Astrocyte (in vitro differentiated cells and primary cell): ENCODE measurements at places on chromosomes 7 and 10. TPM values are rescaled to one million over a fixed set of nuclear protein-coding genes. Genes with fewer than 3 reads are reported as not detected.
A peak's percentile ranks its signal among the peaks of the same experiment; 100 is the strongest.

GRCh38 chr7:40223451-40224127 lies 88.8 kb downstream of the SUGCT start:
- no peak overlapping the region for H3K4me3 ChIP-seq
- H3K36me3 ChIP-seq, result no peaks in the 10 kb centered on the region
- peaks cover 33% of the 10 kb centered on the region for H3K4me1 ChIP-seq

DNA sequence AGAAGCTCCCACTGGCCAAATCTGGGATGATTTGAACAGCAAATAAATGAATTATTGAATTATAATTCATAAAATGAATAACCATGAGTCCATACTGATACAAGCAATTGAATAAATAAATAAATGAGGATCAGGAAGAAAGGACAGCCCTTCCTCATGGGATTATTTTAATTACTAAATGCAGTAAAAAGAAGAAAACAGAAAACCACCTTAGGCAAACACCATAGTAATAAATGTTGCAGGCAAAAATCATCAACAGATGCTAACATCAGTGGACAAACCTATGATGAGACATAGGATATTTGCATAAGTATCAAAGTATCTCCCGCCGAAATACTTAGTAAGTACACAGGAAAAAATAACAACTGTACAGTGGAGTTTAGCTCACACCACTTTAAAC lies 33.2 kb downstream of the RAPGEF5 start:
- DNase-seq, result no peak
- no peak overlapping the region for H3K4me3 ChIP-seq
- no peaks in the 10 kb centered on the region for H3K27me3 ChIP-seq
- H3K4me1 ChIP-seq, result no peaks in the 10 kb centered on the region

DNA sequence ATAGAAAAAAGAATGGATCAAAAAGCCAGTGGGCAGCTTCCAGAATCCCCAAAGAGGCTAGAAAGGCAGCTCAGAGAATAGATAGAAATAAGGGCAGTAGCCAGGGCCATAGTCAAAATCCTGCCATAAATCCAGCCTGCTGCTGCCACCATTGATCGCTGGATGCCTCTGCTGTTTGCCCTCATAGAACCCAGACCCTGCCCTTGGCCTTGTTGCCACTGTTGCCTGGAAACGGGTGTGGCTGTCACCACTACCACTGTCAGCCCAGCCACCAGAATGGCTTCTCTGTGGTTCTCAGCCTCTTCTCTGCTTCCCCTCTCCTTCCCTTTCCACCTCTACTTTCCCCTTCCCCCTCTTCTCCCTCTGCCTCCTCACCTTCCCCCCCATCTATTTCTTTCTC lies 57.8 kb downstream of the HHEX start:
- no peaks in the 10 kb centered on the region for H3K36me3 ChIP-seq
- no peaks in the 10 kb centered on the region for H3K4me1 ChIP-seq
- H3K27ac ChIP-seq, result no peak overlapping the region
- peaks cover 6% of the 10 kb centered on the region for H3K27me3 ChIP-seq
- DNase-seq, result no peak
- no peak overlapping the region for H3K4me3 ChIP-seq

DNA sequence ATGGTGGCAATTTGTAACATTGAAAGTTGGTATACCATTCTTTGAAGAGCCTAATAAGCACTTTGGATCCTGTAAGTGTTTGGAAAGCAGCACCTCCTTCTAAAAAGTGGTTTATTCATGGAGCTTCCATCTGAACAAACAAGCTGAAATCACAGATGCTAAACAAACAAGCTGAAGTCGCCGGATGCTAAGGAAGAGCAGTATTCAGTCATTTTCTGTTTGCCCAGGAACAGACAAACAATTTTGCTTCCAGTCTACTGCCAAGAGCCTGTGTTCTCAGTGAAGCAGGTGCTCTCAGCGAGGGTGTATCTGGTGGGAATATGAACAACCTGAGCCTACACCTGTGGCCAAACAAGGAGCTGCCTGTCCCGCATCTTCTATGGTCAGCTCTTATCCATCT lies 6.3 kb downstream of the COL28A1 start:
- DNase-seq, result no peak
- H3K36me3 ChIP-seq, result no peaks in the 10 kb centered on the region
- no peaks in the 10 kb centered on the region for H3K4me1 ChIP-seq
- no peak overlapping the region for H3K27ac ChIP-seq
- no peak overlapping the region for H3K4me3 ChIP-seq

- H3K4me3 ChIP-seq, result no peak overlapping the region
- H3K36me3 ChIP-seq, result no peaks in the 10 kb centered on the region
Observed at GRCh38 chr7:55121249-55121648, 102.4 kb downstream of the EGFR start.

- H3K27me3 ChIP-seq, result no peaks in the 10 kb centered on the region
- no peak for DNase-seq
- no peaks in the 10 kb centered on the region for H3K36me3 ChIP-seq
- no peak overlapping the region for H3K4me3 ChIP-seq
Observed at GRCh38 chr7:13748998-13749397, 240.5 kb downstream of the ETV1 start.

- no peaks in the 10 kb centered on the region for H3K36me3 ChIP-seq
- no peaks in the 10 kb centered on the region for H3K27me3 ChIP-seq
Observed at GRCh38 chr7:2825559-2826227, 18.4 kb downstream of the GNA12 start.

SUN3 gene
- total RNA-seq, result not detected in 2 replicates

DNA sequence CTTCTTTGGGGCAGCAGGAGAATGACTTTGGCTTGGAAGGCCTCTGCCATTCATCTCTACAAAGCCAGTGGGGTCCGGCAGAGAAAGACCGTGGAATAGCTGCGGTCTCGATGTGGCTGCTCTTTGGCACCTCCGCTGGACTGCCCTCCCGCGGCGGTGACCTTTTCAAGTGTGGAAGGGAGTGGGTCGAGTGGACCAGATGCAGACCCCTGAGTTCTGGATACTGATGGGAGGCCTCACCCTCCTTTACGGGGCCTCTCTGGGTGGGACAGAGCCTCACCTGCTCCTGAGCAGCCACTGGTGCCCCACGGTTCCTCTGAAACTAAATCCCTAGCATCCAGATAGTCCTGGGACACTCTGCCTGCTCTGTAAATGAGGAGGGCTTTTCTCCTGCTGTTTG lies 113.1 kb downstream of the NT5C2 start:
- H3K4me1 ChIP-seq, result no peaks in the 10 kb centered on the region
- no peak overlapping the region for H3K27ac ChIP-seq
- no peaks in the 10 kb centered on the region for H3K27me3 ChIP-seq
- DNase-seq, result no peak
- no peaks in the 10 kb centered on the region for H3K36me3 ChIP-seq

GRCh38 chr10:71737001-71737833 lies 17.6 kb upstream of the C10orf105 start:
- no peaks in the 10 kb centered on the region for H3K4me1 ChIP-seq
- no peak overlapping the region for H3K4me3 ChIP-seq
- DNase-seq, result no peak

FLNC gene
- 308 and 364 TPM in 2 replicates for total RNA-seq

TEX47 gene
- total RNA-seq, result not detected in 2 replicates

- H3K27me3 ChIP-seq, result peaks cover 8% of the 10 kb centered on the region
- no peaks in the 10 kb centered on the region for H3K36me3 ChIP-seq
- H3K27ac ChIP-seq, result no peak overlapping the region
- H3K4me1 ChIP-seq, result peaks cover 11% of the 10 kb centered on the region
- peak; percentile 40 for DNase-seq
- no peak overlapping the region for H3K4me3 ChIP-seq
Observed at GRCh38 chr10:78572565-78572964, 496.2 kb upstream of the ZMIZ1 start.

DNA sequence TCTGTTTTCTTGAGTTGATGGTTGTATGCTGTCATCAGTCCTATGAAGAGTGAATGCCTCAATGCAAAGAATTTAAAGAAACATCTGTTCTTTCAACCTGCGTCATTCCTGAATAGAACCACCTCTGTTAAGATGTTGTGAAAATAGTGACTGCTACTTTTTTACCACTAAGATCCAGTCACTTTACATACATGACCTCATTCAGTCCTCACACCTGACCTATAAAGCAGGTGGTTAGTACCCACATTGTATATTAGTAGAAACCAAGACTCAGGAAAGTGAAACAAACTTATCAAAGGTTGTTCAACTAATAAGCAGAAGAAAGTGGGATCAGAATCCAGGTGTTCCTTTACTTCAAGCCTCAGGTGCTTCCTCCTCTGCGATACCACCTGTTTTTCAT lies 64.8 kb downstream of the ITGB8 start:
- H3K4me3 ChIP-seq, result no peak overlapping the region
- peaks cover 7% of the 10 kb centered on the region for H3K4me1 ChIP-seq
- no peaks in the 10 kb centered on the region for H3K27me3 ChIP-seq
- peaks cover 32% of the 10 kb centered on the region for H3K36me3 ChIP-seq
- H3K27ac ChIP-seq, result no peak overlapping the region

DNA sequence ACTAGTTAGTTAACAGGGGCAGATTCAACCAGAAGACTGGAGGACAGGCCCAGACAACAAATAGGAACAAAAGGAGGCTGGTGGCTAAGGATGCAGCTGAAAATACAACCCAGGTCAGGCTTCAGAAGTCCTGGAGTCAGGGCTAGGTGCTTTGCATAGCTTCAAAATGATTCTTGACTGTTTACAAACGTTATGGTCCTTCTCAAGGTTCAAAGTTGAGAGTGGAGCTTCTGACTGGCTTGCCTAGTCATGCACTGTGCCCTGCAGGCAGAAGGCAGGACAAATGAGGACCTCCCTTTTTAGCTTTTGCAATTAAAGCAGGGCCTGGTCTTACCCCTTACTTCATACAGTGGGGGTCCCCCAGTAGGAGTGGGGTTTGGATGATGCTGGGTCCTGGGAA lies 4.4 kb upstream of the CDH23 start:
- H3K4me1 ChIP-seq, result peaks cover 2% of the 10 kb centered on the region
- no peaks in the 10 kb centered on the region for H3K36me3 ChIP-seq
- no peak for DNase-seq
- H3K4me3 ChIP-seq, result no peak overlapping the region
- peaks cover 54% of the 10 kb centered on the region for H3K27me3 ChIP-seq

TUBB8 gene
- total RNA-seq, result not detected in 2 replicates

GRCh38 chr7:29562307-29562706 lies 1.3 kb upstream of the PRR15 start:
- no peak overlapping the region for H3K27ac ChIP-seq
- H3K27me3 ChIP-seq, result peaks cover 36% of the 10 kb centered on the region
- DNase-seq, result no peak
- peaks cover 24% of the 10 kb centered on the region for H3K4me1 ChIP-seq

DNA sequence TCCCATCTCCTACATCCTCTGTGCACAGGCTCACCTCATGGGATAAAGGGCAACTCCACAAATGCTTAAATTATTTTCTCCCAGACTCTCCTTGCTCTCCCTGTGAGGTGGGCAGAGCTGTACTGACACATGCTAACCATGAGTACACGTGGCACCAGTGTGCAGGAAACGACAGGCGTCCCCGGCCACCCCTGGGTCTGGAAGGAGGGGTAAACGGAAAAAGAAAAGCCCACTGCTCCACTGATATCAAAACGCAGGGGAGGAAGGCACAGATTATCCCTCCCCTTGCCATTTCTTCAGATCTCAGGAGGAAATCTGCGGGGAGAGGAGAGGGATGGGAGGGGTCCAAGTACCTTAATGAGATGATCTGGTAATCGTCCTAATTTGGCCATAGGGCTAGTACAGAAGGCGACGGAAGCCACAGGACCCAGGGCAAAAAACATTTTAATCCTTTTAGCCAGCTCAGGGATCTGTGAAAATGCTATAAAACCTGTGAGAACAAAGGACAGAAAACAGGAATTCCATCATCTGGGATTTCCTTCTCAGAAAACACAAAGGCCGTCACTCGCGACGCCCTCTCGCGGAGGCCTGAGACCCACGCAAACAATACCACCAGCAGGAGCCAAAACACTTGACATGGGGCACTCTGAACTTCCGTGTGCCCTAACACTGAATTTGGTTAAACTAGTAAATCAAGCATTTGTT lies 17.8 kb upstream of the CH25H start:
- H3K36me3 ChIP-seq, result peaks cover 4% of the 10 kb centered on the region
- H3K27me3 ChIP-seq, result no peaks in the 10 kb centered on the region
- no peaks in the 10 kb centered on the region for H3K4me1 ChIP-seq
- no peak overlapping the region for H3K27ac ChIP-seq

DNA sequence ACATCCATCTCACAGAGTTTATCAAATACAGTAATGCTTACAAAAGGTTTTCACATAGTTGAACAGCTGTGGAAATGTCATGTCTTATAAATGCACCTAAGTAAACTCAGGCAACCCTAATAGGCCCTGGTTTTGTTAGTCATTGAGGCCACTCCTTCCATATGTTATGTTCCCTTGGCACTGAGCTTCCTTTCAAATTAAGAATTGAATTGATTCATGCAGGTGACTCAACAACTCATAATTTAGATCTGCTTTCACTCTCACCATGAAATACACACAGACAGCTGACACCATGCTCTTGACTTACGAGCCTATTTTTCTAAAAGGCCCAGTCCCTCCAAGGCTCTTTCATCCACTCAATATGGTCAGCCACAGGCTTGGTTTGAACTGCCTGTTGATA lies 476.9 kb downstream of the KCNMA1 start:
- peaks cover 80% of the 10 kb centered on the region for H3K4me1 ChIP-seq
- DNase-seq, result peak; percentile 97
- no peaks in the 10 kb centered on the region for H3K36me3 ChIP-seq
- no peak overlapping the region for H3K4me3 ChIP-seq

GRCh38 chr10:125172694-125173093 lies 12.3 kb upstream of the CTBP2 start:
- no peak overlapping the region for H3K27ac ChIP-seq
- no peak overlapping the region for H3K4me3 ChIP-seq
- H3K27me3 ChIP-seq, result peaks cover 9% of the 10 kb centered on the region
- H3K4me1 ChIP-seq, result no peaks in the 10 kb centered on the region
- no peaks in the 10 kb centered on the region for H3K36me3 ChIP-seq

DNA sequence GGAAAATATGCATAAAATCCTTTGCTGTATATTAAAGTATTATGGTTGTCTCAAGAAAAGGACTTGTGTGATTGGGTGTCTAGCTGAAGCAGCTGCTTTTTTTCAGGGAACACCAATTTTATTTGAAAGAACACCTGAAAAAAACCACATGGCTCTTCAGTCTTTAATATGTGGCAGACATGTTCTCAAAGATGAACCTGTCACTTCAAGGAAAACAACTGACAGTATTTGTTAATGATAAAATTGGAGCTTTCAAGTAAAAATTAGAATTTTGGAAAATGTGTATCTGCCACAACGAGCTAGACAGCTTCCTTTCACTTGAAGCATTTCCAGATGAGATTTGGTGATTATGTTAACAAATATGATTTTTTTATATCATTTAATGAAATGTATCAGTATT lies 59.3 kb downstream of the INHBA start:
- no peaks in the 10 kb centered on the region for H3K36me3 ChIP-seq
- H3K4me1 ChIP-seq, result no peaks in the 10 kb centered on the region
- no peak overlapping the region for H3K27ac ChIP-seq
- DNase-seq, result no peak
- no peak overlapping the region for H3K4me3 ChIP-seq

DNA sequence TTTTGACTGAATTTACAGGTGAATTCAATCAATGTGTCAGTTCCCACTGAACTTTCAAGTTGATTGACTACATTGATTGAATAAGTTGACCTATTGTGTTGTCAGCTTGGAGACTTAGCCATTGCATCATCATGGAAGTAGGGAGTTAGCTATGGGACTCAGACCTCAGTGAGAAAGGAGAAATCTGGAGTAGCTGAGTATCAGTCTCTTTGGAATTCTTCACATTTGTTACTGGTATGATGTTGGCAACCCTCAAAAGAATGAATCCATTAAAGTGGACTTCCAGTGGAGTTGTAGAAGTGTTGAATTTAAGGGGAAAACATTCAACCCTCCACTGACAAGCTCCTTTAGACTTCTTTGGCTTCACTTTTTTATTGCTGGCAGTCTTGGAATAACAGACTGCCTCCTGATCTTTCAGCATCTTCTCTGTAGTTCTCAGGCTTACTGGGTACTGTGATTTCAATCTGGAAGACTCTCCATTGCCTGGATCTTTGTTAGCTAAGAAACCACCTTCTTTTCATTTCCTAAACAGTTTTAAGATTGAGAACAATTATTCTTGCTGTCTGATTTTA lies 160.3 kb upstream of the NRP1 start:
- DNase-seq, result no peak
- no peak overlapping the region for H3K4me3 ChIP-seq
- no peak overlapping the region for H3K27ac ChIP-seq
- H3K36me3 ChIP-seq, result no peaks in the 10 kb centered on the region
